NCI-H2227 treated with DMSO at 0.1 percent for 48 hours (cell line): ENCODE measurements at places on chromosomes 12 and 14.

DNA sequence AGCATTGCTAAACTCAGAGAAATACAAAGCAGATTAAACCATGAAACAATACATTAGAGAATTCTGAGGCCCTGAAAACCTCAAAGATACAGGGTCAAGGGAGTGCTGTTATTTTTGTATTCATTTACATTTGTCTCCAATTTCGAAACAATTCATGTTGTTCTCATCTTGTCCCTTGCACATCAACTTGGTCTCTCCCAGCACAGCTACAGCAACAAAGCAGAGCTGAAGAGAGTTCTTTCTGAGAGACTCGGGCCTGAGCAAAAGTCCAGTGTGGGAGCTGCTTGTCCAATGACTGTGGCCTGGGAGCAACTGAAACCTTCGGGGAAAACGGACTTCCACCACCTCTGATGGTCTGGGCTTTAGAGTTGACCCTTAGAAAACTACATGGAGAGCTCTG, 79.4 kb upstream of the CDKN3 start:
- DNase-seq: no peak

DNA sequence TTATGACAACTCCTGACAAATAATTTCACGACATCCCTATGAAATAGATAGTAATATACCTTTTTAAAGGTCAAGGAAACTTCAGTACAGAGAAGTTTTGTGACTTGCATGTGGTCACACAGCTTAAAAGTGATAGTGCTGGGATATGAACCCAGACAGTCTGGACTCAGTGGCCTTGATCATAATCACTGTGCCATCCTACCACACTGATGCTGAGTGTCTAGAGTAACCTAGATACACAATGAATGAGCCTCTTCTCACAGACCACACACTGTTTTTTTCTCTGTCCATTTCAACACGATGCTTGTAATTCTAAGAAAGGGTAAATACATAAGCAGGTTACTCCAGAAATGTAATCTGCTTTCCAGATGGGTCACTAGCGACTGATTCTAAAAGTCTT, 88.2 kb downstream of the SYNE2 start:
- DNase-seq: no peak

- DNase-seq: no peak
Measured at GRCh38 chr12:11830307-11830801, 180.9 kb downstream of the ETV6 start.

DNA sequence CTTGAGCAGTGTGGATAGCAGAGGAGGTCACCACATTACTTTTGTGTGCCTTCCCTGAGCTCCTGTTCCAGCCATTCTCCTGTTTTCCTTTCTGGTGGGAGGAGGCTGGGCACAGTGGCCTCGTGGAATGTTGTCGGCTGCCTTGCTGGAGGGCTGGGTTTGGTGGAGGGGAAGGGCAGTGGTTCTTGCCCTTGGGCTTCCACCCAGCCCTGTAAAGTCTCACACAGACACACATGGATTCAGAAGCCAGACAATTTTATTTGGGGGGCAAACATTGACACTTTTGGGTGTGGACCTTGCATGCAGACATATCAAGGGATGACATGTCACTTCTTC, 866 bp downstream of the NPFF start:
- DNase-seq: no peak

GRCh38 chr14:52029881-52030280, 39.0 kb downstream of the NID2 start:
- no peak for DNase-seq

DNA sequence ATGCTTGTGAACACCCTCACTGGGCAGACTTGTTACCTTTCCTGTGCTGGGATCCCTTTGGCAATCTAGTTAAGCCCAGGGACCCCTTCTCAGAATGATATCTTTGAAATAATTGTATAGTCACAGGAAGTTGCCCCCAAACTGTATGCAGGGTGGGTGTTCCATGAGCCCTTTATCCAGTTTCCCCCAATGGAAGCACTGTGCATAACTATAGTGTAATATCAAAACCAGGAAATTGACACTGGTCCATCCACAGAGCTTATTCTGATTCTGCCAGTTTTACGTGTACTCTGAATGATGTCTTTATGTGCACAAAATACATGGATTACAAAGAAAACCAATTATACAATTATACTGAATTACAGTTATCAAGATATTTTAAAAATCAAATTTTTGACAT, 24.2 kb downstream of the NGB start:
- DNase-seq: no peak

DNA sequence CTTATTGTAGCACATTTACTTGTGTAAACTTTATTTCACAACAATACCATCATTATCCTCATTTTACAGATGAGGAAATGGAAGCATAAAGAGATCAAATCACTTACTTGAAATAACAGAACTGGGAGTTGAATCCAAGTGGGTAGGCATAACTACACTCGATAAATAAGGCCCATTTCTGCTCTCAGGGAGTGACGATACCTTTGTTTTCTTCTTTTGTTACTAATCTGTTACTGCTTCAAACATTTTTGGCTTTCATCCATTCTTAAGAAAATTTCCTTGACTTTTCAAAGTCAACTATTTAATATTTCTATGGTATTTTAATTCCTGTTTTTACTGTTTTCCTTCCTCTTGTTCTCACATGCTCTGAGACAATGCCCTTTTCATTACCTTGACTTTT, 201.6 kb downstream of the ATP23 start:
- no peak for DNase-seq

- DNase-seq: peak; percentile 56
Measured at GRCh38 chr14:69543341-69544115, 31.1 kb downstream of the CCDC177 start.

GRCh38 chr12:119446459-119446858, 111.9 kb downstream of the CCDC60 start:
- DNase-seq: peak; percentile 57

DNA sequence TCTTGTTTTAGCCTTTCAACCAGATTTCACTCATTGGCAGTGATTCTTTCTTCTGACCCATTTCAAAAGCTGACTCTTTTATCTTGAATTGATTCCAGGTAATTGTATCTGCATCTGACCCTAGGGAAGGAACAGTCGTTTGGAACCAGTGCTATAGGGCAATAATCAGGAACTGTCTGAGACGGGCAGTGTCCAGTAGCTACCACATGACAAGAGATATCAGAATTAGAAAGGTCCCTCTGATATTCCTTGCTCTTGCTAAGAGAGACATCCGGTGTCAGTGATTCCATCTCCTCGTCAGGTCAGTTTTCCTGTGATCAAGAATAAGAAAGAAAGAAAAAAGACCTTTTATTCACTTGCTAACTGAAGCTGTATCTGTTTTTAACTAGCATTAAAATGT, 47.8 kb upstream of the PDE3A start:
- DNase-seq: no peak
